Tibial nerve (tissue), 4 donors: ENCODE measurements at places on chromosomes 11 and 22. TPM values are rescaled to one million over a fixed set of nuclear protein-coding genes. Genes with fewer than 3 reads are reported as not detected.

DNA sequence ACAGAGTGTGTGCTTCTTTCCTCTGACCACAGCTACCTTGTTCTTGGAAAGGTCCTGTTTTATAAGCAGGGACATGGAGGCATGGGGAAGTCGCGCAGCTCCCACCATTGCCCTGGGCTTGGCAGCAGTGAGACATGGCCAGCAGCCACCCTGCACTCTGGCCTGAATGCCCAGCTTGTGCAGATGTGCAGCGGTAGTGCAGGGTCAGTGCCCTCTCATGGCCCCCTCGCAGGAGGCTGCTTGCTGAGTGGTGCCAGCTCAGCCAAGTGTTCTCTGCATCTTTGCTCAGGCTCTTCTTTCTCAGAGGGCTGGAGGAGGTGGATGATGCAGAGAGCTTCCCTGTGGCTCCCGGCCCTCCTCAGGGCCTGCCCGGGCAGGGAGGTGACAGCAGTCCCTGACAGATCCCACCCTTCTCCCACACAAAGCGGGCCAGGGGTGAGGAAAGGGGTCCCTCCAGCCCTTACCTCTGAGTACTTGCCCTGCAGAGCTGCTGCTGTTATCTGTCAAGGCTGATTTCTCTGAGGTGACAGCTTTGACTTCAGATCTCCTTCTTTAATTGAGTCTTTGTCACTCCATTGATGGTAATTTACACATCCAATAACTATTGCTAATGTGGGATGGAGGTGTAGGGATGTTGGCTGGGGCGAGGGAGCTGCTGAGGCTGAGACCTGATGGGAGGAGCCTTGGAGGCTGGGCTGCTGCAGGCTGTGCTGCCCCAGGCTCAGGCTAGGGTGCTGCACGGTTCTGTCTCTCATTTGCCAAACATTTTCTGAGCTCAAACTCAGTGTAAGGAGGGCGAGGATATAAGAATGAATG lies 47.4 kb upstream of the B3GAT1 start:
- no peaks in the 10 kb centered on the region for H3K36me3 ChIP-seq
- H3K4me3 ChIP-seq = no peak overlapping the region
- no peak overlapping the region for H3K27ac ChIP-seq
- no peak for DNase-seq
- H3K27me3 ChIP-seq = no peaks in the 10 kb centered on the region
- no peaks in the 10 kb centered on the region for H3K4me1 ChIP-seq

Gene KRTAP5-7
- not detected for total RNA-seq

GRCh38 chr11:66017321-66017720 lies 5.5 kb downstream of the CST6 start:
- no peaks in the 10 kb centered on the region for H3K27me3 ChIP-seq
- DNase-seq = no peak
- no peak overlapping the region for H3K4me3 ChIP-seq
- H3K4me1 ChIP-seq = no peaks in the 10 kb centered on the region

Gene XRCC6
- total RNA-seq = 200 TPM

DNA sequence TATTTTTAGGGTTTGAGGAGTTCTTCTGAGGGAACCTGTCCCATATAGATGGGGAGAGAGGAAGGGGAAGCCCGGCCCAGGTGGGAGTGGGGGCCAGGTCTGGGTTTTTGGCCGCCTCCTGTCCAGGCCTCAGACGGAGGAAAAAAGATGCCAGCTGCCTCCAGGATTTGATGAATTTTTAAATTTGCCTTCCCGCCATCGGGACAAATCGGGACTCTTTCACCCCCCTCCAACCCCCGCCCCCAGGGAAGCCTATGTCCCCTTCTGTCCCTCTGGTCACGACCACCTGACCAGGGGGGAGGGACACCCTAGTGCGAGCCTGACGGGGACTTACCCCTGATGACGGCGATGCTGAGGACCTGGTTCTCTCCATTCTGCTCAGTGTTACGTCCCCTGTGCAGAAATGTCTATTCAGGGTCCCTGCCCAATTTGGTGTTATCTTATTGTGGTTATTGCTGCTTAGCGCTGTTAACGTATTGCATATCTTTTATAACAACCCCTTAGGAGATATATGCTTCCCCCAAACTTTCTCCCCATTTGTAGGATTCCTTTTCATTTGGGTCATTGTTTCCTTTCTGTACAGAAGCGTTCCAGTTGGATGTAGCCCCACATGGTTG lies 115.9 kb upstream of the GRK3 start:
- H3K27ac ChIP-seq = peak overlapping the region; percentile 80
- H3K4me3 ChIP-seq = peak overlapping the region; percentile 67
- H3K4me1 ChIP-seq = peaks cover 43% of the 10 kb centered on the region
- H3K36me3 ChIP-seq = peaks cover 4% of the 10 kb centered on the region
- no peaks in the 10 kb centered on the region for H3K27me3 ChIP-seq
